Dorsolateral prefrontal cortex (tissue), 122 donors: ENCODE measurements at places on chromosomes 3 and 15.

- DNase-seq: no peak
Measured at GRCh38 chr3:30686176-30686575, 79.8 kb downstream of the TGFBR2 start.

- DNase-seq: no peak
Measured at GRCh38 chr3:128319741-128320141, 146.9 kb downstream of the DNAJB8 start.

DNA sequence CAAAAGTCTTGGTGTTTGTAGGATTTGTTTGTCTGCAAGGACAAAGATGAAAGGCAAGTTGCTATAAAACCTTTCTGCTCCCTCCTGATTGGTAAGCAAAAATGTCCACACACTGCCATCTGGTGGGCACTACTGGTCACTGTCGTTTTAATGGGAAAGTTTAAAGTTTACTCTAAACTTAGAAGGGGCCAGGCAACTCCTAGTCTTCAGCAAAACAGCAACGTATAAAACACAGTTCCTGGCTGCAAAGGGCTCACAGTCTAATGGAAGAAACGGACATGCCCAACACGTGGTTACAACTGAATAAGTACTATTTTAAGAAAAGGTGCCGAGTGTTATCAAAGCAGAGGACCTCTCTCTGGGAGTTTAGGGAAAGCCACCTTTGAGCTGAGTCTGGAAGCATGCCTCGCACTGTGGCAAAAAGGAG is 23.7 kb upstream of the TPRG1 start:
- peak; percentile 60 for DNase-seq

- DNase-seq: no peak
Measured at GRCh38 chr3:146746190-146746589, 141.0 kb upstream of the PLSCR5 start.

DNA sequence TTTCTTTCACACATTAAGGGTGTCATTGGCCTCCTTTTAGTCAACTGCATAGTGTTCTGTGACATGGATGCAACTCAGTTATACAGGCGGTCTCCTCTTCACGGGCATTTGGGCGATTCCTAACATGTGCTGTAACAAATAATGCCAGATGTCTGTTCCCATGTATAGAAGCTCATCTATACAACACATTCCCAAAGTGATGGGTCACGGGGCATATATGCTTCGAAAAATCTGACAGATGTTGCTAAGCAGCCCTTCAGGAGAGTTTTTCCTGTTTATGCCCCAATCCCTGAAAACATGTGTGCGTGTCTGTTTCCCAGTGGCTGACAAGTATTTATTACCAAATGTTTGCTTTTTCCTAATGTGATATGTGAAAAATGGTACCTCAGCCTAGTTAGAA is 25.8 kb downstream of the LRRK1 start:
- no peak for DNase-seq

DNA sequence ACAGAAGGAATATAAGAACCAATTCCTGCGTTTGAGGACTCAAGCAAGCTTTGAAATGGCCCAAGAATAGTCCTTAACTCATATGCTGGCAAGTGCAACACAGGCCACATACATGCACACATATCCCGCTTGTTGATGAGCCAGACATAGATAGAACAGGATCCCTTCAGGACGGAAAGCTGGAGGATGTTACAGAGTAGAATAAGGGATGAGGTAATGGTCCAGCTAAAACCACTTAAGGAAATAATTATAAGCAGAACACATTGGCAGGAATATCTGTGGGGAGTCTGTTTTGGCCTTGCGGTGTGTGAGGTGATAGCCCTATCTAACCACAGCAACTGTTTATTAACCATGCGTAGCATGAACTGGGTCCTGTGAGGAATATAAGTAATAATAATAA is 25.0 kb downstream of the SCG3 start:
- DNase-seq: no peak

DNA sequence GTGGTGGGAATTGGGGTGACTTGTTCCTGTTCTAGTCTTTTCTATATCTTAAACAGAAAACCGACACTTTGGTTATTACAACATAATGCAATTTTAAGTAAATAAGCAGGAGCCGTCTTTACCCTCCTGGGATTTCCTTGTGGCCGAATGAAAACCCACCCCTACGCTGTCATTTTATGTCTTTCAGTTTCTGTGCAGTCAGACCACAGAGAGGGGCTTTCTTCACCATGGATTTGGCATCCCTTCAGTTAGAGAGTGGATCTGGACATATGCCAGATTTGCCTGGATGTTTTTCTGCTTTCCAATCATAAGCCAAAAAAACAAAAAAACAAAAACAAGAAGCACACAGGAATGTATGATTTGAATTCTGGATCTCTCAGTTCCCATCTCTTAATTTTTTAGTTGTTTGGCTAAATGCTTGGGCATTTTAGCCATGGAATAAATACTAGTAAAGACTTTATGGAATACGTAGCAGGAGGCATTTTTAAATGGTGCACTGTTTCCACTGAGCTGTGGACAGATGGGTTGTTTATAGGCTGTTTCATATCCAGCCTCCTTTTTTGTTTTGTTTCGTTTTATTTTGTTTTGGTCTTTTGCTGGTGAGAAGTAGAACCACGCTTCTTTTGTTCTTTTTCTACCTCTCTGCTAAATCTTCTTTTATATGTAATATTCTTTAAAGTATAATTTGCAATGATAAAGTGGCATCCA is 272.9 kb downstream of the FEZF2 start:
- no peak for DNase-seq

DNA sequence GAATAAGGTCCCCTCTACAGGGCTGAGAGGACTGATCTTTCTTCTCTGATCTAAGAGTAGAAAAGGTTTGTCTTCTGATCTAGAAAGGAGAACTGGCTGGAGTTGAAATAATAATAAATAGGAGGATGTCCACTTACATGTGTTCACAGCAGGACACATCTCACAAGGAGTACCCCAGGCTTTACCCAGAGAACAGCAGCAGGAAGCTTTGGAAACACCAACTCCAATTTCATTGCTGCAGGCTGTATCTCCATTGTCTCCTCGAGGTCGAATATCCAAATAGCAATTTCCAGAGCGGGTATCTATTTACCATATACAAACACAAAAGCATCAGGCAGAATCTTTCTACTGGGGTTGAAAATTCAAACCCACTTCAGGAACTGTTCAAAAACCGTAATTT is 136.6 kb downstream of the DUT start:
- DNase-seq: no peak

GRCh38 chr15:98646546-98647025 is 1.8 kb upstream of the IGF1R start:
- no peak for DNase-seq

DNA sequence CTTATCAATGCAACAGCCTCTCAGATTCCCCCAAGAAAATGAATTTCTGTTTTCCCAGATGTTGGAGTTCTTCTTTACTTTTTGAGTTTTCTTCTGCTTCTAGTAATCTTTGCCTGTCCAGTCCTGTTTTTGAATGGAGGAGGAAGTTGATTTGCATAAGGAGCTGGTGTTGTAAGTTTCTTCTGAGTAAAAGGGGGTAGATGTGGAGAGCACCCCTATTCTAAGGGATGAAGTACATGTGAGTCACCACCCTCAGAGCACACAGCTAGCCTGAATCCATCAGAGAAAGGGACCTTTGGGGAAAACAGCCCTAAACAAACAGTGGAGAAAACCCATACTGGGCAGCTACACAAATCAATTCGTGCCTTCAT is 34.5 kb downstream of the ACAA1 start:
- no peak for DNase-seq

DNA sequence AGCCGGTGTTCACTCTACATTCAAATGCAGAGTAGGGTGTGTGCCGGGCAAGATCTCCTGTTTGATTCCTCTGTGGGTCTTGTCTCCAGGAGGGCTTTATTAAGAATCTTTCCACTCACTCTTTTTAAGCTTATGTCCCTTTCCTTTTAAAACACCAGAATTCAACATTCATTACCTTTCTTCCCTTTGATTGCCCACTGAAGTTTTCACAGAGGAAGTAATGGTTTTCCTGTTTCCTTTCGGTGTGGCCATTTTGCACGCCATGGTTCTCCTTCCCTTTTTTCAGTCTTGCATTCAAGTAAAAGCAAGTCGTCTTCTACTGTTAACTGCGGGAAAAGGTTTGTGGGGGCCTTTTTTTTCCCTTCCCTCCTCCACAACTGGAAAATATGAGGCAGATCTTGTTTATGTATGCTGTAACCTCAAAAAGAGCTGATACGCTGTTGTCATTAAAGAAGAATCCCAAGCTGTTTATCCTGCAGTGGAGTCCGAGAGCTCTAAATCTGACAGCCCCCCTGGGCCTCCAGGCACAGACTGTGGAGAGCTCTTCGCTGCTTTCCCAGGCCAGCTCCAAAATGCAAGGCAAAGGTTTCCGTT is 40.5 kb downstream of the FILIP1L start:
- DNase-seq: no peak

GRCh38 chr3:43632269-43632733 is 10.5 kb upstream of the ANO10 start:
- DNase-seq: no peak
